NCI-H1930 (cell line): ENCODE measurements at places on chromosomes 1 and 21.

DNA sequence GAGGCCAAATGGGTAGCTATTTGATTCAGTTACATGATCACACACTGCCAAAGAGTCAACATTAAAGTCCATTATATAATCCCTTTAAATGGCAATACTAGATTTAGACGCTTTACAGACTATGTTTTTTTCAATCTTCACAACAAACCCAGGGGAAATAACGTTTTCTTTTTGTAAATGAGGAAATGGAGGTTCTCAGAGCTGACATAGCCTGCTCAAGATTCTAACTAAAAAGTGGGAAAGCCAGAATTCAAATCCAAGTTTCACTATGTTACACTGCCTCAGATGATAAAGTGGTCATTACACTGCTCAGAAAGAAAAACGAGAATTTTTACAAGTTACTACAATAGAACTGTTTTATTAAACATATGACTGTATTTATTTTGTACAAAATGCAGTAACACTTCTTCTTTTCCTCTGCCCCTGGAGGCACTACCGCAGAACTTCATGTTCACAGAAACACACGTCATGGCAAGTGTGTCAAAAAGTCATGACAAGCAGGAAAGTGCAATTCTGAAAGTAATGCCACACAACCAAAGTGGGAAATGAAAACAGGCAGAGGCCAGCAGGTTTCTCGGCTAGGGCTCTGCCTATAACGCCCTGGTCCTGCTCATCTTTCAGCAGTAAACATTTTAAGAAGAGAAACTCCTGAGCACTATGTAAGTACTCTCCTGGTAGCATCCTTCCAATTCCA, 19.0 kb downstream of the THEMIS2 start:
- no peak for DNase-seq

DNA sequence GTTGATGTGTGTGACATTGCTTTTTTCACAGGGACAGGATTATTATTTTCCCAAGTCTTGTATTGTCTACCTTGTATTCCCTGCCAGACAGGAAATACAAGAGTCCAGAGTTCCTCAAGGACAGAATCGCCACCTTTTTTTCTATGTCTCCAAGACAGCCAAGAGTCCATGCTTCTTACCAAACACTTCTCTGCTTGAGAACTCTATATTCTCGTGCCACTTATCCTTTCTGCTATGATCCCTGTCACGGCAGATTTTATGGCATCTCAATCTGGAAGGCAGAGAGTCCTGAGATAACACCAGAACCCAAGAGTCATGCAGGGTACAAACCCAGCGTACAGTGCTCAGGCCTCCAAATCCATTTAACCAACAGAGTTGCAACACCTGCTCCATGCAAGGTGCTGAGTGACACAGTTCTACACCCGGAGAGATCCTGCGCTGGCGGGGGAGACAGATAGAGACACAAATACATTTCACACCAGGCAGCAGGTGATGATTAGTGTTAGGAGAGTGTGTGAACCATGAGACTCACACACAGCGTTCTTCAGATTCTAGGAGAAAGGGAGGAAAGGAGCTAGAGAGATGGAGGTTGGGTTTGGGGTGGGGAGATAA, 107.6 kb downstream of the NAV1 start:
- no peak for DNase-seq

- DNase-seq: no peak
Measured at GRCh38 chr1:228383773-228384172, 22.9 kb downstream of the TRIM11 start.

DNA sequence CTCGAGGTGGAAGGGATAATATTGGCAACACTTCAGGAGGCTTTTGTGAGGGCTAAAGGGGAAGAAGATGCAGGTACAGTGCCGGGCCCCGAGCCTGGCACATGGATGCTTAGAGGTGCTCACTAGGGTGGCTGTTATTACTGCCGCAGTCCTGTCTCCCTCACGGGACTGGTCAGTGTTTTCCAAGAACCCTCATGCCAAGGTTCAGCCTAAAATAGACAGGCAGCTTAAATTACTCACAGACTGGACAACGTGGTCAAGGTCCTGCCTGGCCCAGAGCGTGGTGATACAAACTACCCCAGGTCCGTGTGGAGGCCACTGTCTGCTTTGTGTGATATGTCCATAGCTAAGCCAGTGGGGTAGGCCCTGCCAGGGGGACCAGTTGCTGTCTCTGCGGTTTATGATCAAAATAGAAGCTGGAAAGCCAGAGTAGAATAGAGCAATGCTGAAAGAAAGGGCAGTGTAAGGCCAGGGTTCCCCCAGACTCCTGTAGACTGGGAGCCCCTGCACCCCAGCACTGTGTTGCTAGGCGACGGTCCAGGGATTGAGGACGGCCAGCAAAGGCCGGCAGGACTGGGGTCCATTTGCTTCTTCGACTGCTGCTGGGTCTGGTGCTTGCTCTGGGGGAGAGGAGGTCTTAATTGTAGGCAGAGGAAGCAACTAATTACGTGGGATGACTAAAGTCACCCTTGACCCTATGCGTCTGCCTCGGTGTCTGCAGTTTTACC, 36.1 kb downstream of the ELAPOR1 start:
- no peak for DNase-seq

DNA sequence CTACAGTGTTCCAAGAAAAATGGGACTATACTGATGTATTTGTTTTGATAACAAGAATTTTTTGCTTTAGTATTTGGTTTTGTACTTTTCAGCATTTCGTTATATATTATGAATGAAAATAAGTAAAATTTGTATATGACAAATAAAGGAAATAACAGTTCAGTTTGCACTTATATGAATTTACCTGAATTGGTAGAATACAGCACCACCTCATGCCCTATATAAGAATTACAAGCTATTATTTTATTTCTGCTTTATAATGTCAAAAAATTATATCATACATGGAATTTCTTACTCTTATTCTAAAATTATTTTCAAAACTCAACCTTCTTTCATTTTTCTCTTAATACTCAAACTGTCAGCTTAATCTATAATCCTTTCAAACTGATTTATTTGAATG, 14.6 kb downstream of the EFCAB7 start:
- no peak for DNase-seq

GRCh38 chr1:6454856-6455751, 10.9 kb downstream of the TNFRSF25 start:
- DNase-seq: no peak

GRCh38 chr1:103109311-103109920, 1.1 kb upstream of the COL11A1 start:
- no peak for DNase-seq

DNA sequence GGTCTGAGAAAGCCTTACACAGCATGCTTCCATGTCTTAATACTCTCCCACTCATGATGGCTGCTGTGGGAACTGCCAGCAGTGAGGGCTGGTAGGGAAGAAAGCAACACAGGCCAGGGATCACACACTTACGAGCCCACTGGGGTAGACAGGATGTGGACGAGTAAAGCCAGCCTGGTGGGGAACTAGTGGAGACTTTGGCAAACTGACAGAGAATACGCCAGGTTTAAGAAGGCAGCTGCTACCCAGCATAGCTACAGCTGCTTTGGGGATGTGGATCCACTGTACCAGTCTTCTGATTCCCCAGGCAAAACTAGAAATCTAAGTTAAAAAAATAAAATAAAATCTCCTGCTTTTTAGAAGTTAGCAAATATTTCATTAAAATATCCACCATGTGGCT, 664.0 kb downstream of the SMYD3 start:
- no peak for DNase-seq
